Left lung (tissue), 14 donors: ENCODE measurements at places on chromosomes 5 and 9. TPM values are rescaled to one million over a fixed set of nuclear protein-coding genes. Genes with fewer than 3 reads are reported as not detected.

The PCDHGA10 gene
- 3.9 TPM for total RNA-seq

The SLC34A3 gene
- total RNA-seq: 0.12 TPM

The PCDHGA8 gene
- 0.76 TPM for total RNA-seq

The EQTN gene
- total RNA-seq: 0.29 TPM

The PPP6C gene
- total RNA-seq: 47.2 TPM

- H3K36me3 ChIP-seq: no peaks in the 10 kb centered on the region
- H3K27ac ChIP-seq: no peak overlapping the region
- no peaks in the 10 kb centered on the region for H3K27me3 ChIP-seq
- no peak for DNase-seq
- H3K4me1 ChIP-seq: no peaks in the 10 kb centered on the region
Measured at GRCh38 chr9:90464978-90465377, 177.6 kb downstream of the DIRAS2 start.

- no peak for DNase-seq
- peaks cover 4% of the 10 kb centered on the region for H3K36me3 ChIP-seq
- H3K27ac ChIP-seq: no peak overlapping the region
- peaks cover 54% of the 10 kb centered on the region for H3K27me3 ChIP-seq
- H3K4me1 ChIP-seq: peaks cover 5% of the 10 kb centered on the region
Measured at GRCh38 chr9:123376218-123377071, 20.4 kb downstream of the CRB2 start.

- H3K27ac ChIP-seq: no peak overlapping the region
- no peak for DNase-seq
- H3K4me3 ChIP-seq: no peak overlapping the region
Measured at GRCh38 chr5:43947935-43948334, 345.0 kb downstream of the NNT start.

DNA sequence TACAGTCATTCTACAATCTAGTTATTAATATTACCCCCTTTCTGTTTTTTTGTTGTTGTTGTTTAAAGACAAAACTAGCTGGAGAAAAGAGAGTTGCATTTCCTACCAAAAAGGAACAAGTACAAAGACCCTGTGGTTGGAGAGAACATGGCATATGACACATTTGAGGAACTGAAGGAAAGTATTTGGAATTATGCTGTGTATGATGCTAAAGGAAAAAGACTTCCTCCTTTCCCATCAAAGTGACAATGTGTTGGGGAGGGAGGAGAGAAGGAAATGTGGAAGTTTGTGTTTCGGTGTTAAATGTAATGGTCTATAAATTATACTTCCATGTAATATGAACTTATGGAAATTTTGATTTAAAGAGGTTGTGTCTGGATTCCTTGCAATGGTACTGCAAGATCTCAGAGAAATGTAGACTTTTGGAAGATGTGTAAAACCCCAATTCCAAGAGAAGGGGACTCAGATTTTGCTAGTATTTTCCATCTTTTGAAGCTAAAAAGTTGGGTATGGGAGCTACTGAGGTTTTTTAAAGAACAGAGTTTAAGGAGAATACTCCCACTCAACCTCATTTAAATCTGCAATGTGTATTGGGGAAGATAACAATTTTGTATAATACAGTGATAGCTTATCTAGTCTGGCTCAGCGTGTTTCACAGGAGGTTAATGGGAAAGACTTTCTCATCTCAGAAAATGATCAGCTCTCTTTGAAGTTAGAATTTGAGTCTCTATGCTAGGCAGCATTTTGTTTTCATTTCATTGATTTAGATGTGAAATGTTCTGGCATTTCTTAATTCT lies 15.4 kb upstream of the TNFSF8 start:
- no peaks in the 10 kb centered on the region for H3K36me3 ChIP-seq
- no peak for DNase-seq
- H3K27ac ChIP-seq: no peak overlapping the region
- H3K4me3 ChIP-seq: no peak overlapping the region
- no peaks in the 10 kb centered on the region for H3K27me3 ChIP-seq

DNA sequence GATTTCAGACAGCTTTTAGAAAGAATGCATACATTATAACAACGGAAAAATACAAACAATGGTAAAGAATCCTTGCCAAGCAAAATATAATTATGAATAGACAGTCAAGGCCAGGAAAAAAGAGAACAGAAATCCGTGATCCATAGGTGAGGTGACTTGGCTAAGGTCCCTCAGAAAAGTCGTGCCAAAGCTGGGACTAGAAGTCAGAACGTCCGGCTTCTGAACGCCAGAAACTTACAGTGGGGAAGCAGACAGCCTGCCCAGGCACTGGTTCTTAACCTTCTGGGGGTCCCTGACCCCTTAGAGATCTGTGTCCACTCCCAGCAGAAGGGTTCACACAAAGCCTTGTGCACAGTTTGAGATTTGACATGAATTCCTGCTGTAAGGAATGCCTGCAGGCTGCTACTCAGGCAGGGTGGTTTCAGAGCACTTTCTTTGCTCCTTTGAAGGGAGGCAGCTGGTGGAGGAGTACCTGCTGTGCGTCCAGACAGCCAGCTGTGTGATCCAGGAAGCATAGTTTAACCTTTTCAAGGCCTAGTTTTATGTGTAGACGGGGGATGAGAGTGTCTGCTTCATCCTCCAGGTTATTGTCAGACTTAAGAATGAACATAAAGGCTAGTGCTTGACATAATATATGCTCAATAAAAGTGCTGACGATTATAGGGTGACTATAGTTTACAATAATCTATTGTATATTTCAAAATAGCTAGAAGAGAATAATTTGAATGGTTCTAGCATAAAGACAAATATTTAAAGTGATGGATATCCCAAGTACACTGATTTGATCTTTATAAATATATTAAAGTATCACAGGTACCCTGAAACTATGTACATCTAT lies 852 bp downstream of the ARHGEF37 start:
- H3K27me3 ChIP-seq: no peaks in the 10 kb centered on the region
- H3K36me3 ChIP-seq: no peaks in the 10 kb centered on the region
- DNase-seq: no peak
- H3K4me1 ChIP-seq: peaks cover 16% of the 10 kb centered on the region

DNA sequence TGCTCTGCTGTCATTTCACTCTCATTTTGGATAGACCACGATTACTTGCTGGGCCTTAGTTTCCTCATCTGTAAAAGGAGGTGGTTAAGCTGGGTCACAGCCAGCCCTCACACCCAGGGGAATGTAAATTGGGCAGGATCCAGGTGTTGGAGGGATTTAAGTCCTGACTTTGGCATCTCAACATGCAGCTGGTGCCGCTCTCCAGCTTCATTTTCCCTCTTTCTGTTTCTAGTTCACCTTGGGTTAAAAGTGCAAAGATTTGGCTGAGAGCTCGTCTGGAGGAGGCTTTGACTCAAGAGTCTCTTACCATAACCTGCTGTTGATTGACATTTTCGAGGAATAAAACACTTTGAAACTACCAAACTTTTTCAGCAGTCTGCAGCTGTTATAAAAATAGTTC lies 144.3 kb upstream of the DHFR start:
- no peak overlapping the region for H3K4me3 ChIP-seq
- H3K27me3 ChIP-seq: no peaks in the 10 kb centered on the region
- no peak for DNase-seq
- H3K36me3 ChIP-seq: peaks cover 37% of the 10 kb centered on the region
- no peak overlapping the region for H3K27ac ChIP-seq

GRCh38 chr5:143968071-143968878 lies 156.3 kb downstream of the HMHB1 start:
- no peak overlapping the region for H3K27ac ChIP-seq
- H3K4me1 ChIP-seq: no peaks in the 10 kb centered on the region
- H3K4me3 ChIP-seq: no peak overlapping the region
- H3K36me3 ChIP-seq: no peaks in the 10 kb centered on the region

GRCh38 chr9:1929722-1930244 lies 85.4 kb upstream of the SMARCA2 start:
- no peak for DNase-seq
- no peaks in the 10 kb centered on the region for H3K4me1 ChIP-seq
- H3K4me3 ChIP-seq: no peak overlapping the region
- no peaks in the 10 kb centered on the region for H3K36me3 ChIP-seq
- no peaks in the 10 kb centered on the region for H3K27me3 ChIP-seq
- H3K27ac ChIP-seq: no peak overlapping the region

GRCh38 chr9:118563677-118564076 lies 805.6 kb downstream of the BRINP1 start:
- no peaks in the 10 kb centered on the region for H3K27me3 ChIP-seq
- H3K4me1 ChIP-seq: no peaks in the 10 kb centered on the region
- no peak overlapping the region for H3K4me3 ChIP-seq
- H3K27ac ChIP-seq: no peak overlapping the region
- H3K36me3 ChIP-seq: no peaks in the 10 kb centered on the region

DNA sequence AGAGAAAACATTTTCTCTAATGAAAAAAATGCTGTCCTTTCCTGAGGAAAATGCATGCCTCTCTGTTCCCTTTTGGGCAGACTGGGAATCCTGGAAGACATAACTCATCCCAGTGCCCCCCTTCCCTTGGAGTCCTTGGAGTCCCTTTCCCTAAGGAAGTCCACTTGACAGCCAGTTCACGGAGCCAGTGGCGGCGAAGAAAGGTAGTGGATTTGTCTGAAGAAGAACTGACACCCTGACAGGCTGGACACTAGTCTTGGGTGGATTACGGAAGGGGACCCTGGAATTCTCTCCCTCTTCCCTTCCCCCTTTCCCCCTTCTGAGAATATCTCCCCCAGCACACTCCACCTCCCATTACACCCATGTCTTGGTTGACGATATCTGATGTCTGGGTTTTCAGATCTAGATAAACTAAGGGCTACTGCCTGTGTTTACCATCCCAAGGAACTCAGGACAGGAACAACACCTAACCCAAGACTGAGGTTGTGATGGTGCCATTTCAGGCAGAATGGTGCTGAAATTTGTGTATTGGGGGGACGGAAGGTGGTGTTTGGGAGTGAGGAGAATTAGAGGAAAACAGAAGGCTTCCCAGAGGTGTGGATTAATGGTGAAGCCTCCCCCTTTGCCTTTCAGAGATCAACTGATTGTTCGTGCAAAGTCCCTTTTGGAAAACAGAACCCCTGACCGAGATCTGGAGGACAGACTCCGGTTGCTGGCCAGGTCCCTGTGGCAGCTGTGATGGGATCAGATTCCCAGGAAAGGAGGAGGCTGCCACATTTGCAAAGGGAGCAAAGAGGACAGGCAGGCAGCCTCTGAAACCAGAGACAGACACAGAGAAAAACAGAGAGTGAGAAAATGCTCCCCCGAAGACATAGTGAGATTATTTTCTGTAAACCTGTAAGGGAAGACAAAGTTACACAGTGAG lies 704 bp downstream of the SPARC start:
- H3K27me3 ChIP-seq: peaks cover 7% of the 10 kb centered on the region
- H3K27ac ChIP-seq: peak overlapping the region; percentile 94
- no peaks in the 10 kb centered on the region for H3K36me3 ChIP-seq
- no peak for DNase-seq

DNA sequence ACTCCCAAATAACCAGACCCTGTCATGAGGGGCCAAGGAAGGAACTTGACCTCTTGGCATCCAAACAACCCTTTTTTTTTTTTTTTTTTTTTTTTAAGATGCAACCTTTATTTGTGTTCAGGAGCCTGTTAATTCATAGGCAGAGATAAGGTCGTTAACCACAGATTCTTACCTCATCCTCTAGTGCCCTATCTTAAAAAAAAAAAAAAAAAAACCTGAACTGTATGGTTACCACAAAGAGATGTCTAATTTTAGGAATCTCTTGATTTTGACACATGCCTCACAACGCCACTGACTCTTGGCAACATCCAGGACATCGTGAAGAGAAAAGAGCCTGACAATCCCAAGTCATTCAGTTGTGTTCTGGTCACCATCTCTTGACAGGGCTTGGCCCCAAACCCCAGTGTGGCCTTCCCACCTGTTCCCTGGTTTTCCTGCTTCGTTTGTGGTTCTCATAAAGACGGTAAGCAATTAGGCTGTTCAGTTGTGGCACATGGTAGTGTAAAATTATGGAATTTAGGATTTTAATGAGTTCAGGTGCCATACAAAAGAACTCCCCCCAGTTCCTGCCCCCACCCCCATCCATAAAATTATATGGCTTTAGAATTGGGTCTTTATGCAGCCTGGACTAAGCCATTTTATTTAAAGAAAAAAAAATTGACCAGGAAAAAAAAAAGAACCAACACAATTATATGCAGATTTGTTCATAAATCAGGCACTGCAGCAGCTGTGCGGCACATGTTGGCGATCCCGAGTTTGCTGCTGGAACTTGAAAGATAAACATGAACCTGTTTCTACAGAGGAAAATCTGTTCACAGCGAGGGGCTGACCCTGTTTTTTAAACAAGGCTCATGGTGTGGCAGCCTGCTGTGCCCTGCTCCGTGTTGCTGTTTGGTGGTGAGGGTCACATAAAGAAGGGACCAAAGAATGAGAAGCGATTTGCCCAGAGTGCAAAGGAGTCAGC lies 267.8 kb upstream of the CLINT1 start:
- H3K27me3 ChIP-seq: no peaks in the 10 kb centered on the region
- H3K36me3 ChIP-seq: no peaks in the 10 kb centered on the region
- DNase-seq: no peak

- no peak overlapping the region for H3K4me3 ChIP-seq
- H3K4me1 ChIP-seq: no peaks in the 10 kb centered on the region
- no peak for DNase-seq
- H3K36me3 ChIP-seq: no peaks in the 10 kb centered on the region
Measured at GRCh38 chr5:72624641-72625236, 117.5 kb upstream of the ZNF366 start.

- H3K4me3 ChIP-seq: no peak overlapping the region
- H3K27ac ChIP-seq: peak overlapping the region; percentile 19
- H3K27me3 ChIP-seq: no peaks in the 10 kb centered on the region
- DNase-seq: no peak
Measured at GRCh38 chr9:38437193-38437823, 13.1 kb upstream of the IGFBPL1 start.

GRCh38 chr5:125914471-125914870 lies 508.7 kb upstream of the GRAMD2B start:
- no peak for DNase-seq
- H3K27me3 ChIP-seq: no peaks in the 10 kb centered on the region
- H3K36me3 ChIP-seq: no peaks in the 10 kb centered on the region
- no peaks in the 10 kb centered on the region for H3K4me1 ChIP-seq

GRCh38 chr5:127400539-127400938 lies 109.9 kb downstream of the MEGF10 start:
- DNase-seq: no peak
- no peaks in the 10 kb centered on the region for H3K27me3 ChIP-seq
- H3K4me3 ChIP-seq: no peak overlapping the region
- H3K36me3 ChIP-seq: no peaks in the 10 kb centered on the region
- H3K4me1 ChIP-seq: no peaks in the 10 kb centered on the region
- no peak overlapping the region for H3K27ac ChIP-seq

DNA sequence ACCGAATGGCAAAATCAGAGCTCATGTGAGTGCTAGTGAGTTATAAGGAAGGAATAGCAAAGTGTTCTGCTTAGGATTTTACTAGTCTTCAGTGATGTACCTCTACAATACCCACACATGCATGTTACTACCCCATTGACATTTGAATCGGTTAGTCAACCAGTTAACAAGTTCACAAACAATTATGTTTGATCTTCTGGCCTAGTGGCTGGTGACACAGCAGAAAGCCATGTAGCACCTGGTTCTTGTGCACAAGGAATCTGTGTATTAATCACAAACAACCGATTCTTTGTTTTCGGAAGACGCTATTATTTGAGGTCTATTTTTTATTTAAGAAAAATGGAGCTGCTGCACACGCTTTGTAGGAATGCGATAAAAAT lies 41.9 kb downstream of the NTRK2 start:
- H3K36me3 ChIP-seq: no peaks in the 10 kb centered on the region
- H3K27me3 ChIP-seq: no peaks in the 10 kb centered on the region
- DNase-seq: no peak

GRCh38 chr5:126707080-126707479 lies 69.9 kb upstream of the LMNB1 start:
- no peak for DNase-seq
- H3K27me3 ChIP-seq: no peaks in the 10 kb centered on the region
- no peaks in the 10 kb centered on the region for H3K4me1 ChIP-seq
